ENCODE measurements at places on chromosomes 5 and 9.

GRCh38 chr9:117121316-117121715 is 293.5 kb downstream of the ASTN2 start:
- DNase-seq: no peak

DNA sequence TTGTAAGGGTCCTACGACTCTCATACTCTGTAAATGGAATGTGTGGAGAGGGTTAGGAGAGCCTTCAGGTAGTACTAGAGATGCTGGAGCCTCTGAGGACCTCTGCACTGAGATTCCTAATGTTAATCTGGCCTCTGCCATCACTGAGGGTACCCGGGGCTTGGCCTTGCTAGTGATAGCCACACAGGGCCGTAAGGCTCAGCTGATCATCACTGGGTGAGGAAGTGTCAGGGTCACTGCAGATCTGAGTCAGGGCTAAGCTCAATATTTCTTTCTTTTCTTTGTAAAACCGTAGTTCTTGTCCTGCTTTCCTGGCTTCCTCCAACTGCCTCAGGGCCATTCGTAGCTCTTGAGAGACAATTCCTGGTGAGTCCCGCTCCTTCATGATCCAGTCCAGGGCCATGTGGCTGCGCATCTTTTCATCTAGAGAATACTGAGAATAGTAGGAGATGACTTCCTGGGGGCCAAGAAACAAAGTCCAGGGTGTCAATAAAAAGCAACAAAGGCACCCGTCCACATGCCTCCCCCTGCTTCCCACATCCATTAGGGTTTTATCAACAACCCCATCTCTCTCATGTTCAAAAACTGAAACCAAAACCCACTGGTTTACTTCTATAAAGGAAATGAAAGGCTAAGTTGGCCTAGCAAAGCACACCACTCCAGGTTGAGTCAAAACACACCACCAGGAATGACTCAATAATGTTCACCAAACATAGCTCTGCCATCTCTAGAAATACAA is 47.7 kb downstream of the LIX1 start:
- no peak for DNase-seq

DNA sequence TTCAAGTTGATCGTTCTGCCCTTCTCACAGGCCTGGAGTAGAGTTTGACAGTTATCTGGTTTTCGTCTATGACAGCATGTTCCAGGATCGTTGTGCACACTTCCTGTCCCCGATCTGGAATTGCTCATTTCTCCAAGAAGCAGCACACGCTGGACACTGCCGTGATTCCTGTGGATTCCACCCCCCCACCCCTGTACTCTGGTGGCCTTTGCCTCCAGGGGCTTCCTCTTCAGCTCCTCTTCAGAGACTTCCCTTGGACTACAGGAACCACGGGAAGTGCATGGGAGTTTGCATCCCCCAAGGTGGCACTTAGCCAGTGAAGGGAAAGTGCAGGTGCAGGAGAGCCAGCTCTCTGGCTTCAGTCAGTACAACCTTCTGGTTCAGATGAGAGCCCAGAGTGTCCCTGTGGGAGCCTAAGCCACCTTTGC is 160.7 kb downstream of the CACNA1B start:
- DNase-seq: no peak

DNA sequence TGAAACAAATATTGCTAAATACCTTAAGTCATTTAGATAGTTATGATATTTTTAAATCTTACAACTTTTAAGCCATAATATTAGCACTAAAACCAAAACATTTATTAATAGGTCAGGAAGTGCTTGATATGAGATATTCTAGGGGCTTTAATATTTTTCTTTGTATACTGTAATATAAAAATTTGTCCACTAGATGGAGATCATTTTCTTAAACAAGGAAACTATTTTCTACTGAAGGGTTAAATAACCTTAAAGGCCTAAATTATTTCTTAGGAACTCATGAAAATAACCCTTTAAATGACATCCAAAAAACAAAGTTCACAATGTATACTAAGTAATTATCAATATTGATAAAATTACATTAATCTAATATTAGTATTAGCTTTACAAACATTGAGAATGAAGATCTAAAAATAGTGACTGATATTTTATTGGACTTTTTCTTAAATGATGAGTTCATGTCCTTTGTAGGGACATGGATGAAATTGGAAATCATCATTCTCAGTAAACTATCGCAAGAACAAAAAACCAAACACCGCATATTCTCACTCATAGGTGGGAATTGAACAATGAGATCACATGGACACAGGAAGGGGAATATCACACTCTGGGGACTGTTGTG is 635.7 kb downstream of the RAB3C start:
- DNase-seq: no peak

GRCh38 chr5:107589520-107590193 is 81.1 kb downstream of the EFNA5 start:
- no peak for DNase-seq

DNA sequence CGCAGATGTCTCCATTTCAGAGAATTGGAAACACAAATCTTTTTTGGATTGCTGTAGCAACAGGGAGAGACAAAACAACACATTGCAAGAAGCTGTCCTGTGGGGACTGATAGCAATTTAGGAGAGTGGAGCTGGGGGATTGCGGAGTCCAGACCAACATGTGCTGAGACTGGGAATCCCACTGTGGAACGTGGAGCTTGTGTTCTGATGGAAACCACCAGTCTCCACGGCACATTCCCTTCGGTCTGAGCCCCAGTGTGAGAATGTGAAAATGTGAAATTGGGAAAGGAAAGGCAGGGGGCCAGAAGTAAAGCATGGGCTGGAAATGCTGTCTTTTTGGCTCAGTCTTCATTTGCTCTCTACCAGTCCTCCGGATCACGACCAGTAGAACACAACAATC is 348.8 kb upstream of the TNC start:
- DNase-seq: no peak

- DNase-seq: no peak
Measured at GRCh38 chr9:120603591-120603990, 23.6 kb upstream of the CDK5RAP2 start.

GRCh38 chr9:135737840-135738521 is 36.0 kb downstream of the KCNT1 start:
- no peak for DNase-seq

- no peak for DNase-seq
Measured at GRCh38 chr9:129801504-129801903, 1.5 kb upstream of the TOR1B start.

GRCh38 chr5:761059-761771 is 23.3 kb downstream of the ZDHHC11B start:
- no peak for DNase-seq

DNA sequence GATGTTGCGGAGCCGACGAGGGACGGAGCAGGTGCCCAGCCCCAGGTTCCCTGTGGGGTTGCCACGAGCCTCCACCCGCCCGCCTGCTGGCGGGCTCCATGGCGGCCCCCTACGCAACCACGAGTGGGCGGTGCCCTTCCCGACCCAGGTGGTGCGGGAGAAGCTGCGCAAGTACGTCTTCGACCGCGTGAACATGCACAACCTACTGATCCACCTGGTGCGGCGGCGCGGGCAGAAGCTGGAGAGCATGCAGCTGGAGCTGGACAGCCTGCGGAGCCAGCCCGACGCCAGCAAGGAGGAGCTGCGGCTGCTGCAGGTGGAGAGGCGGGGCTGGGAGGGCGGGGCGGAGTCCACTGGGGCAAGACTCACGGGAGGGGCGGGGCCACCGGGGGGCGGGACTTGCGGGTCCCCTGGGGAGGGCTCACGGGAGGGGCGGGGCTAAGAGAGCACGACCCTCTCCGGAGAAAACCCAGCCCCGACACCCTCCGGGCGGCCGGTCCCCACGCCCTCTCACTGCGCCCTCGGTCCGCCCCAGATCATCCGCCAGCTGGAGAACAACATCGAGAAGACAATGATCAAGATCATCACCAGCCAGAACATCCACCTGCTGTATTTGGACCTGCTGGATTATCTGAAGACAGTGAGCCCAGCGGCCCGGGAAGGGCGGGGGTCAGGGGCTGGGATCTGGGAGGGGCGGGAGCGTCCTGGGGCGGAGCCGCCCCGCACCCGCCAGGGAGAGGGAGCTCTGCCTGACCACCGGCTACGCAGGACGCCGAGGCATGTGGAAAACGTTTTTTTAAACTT is 3.9 kb downstream of the CCDC183 start:
- DNase-seq: peak; percentile 85

GRCh38 chr5:164680812-164681520 is 1175.5 kb downstream of the MAT2B start:
- DNase-seq: no peak
